Astrocyte (in vitro differentiated cells and primary cell): ENCODE measurements at places on chromosomes 5 and 9. TPM values are rescaled to one million over a fixed set of nuclear protein-coding genes. Genes with fewer than 3 reads are reported as not detected.

The RABL6 gene
- 62.0 and 69.4 TPM in 2 replicates for total RNA-seq

The HAND1 gene
- total RNA-seq: not detected in 2 replicates

The SLC25A48 gene
- total RNA-seq: not detected in 2 replicates

The FLT4 gene
- total RNA-seq: 3.7 and 7.2 TPM in 2 replicates

The CACNA1B gene
- 3.1 and 3.5 TPM in 2 replicates for total RNA-seq

The STPG3 gene
- not detected in 2 replicates for total RNA-seq

The PRR7 gene
- total RNA-seq: 9.9 TPM in 2 replicates

The OR1N1 gene
- not detected in 2 replicates for total RNA-seq

The ANKRD20A1 gene
- 0.89 and 1.2 TPM in 2 replicates for total RNA-seq

The MARCOL gene
- not detected in 2 replicates for total RNA-seq

The ECM2 gene
- total RNA-seq: 0.18 and 0.22 TPM in 2 replicates

The EHMT1 gene
- total RNA-seq: 56.4 and 64.5 TPM in 2 replicates

The DDX31 gene
- total RNA-seq: 20.2 and 20.5 TPM in 2 replicates

The GPX8 gene
- 144 and 176 TPM in 2 replicates for total RNA-seq

The SPINK6 gene
- total RNA-seq: not detected in 2 replicates

The SMIM23 gene
- not detected in 2 replicates for total RNA-seq

The FOXD4L4 gene
- total RNA-seq: 0.14 TPM in 1 of 2 replicates, not detected in the other

The DCAF12 gene
- total RNA-seq: 29.8 and 36.0 TPM in 2 replicates

The MIGA2 gene
- total RNA-seq: 23.1 and 23.8 TPM in 2 replicates

The JADE2 gene
- 25.3 and 30.3 TPM in 2 replicates for total RNA-seq

The UBE2QL1 gene
- 0.34 and 0.50 TPM in 2 replicates for total RNA-seq

The IFNA16 gene
- total RNA-seq: not detected in 2 replicates
